Caudate nucleus (tissue), 63 donors: ENCODE measurements at places on chromosomes 1 and 21.

- DNase-seq = no peak
These were observed 2.2 kb downstream of the ZC3H12A start for GRCh38 chr1:37476460-37477197.

- no peak for DNase-seq
These were observed 7.7 kb downstream of the KANK4 start for GRCh38 chr1:62311473-62311943.

- no peak for DNase-seq
These were observed 642 bp downstream of the HCRTR1 start for GRCh38 chr1:31617916-31618746.

DNA sequence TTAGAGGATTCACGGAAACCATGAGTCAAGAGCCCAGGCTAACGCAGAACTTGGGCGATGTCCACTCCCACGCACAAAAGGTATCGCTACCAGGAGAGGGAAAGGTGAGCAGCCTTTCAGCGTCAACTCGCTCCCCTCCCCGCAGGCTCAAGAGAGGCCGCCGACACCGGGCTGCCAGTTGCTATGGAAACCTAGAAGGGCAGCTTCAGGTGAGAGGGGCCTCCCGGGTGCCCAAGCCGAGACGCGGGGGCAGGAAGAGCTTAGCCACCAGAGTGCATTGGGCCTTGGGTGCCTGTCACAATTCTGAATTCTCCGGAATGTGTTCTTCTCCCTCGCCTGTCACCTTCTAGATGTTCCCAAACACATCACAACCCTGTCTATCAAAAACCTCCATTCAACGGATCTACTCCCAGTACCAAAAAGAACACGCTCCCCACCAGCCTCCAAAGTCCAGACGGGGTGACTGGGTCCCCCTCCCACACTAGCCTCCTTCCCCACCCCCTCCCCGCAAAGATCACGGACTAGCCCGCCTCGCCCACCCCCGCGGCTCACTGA is 694 bp downstream of the MEAF6 start:
- DNase-seq = peak; percentile 10

- no peak for DNase-seq
These were observed 148.7 kb downstream of the PGBD5 start for GRCh38 chr1:230277201-230278025.

DNA sequence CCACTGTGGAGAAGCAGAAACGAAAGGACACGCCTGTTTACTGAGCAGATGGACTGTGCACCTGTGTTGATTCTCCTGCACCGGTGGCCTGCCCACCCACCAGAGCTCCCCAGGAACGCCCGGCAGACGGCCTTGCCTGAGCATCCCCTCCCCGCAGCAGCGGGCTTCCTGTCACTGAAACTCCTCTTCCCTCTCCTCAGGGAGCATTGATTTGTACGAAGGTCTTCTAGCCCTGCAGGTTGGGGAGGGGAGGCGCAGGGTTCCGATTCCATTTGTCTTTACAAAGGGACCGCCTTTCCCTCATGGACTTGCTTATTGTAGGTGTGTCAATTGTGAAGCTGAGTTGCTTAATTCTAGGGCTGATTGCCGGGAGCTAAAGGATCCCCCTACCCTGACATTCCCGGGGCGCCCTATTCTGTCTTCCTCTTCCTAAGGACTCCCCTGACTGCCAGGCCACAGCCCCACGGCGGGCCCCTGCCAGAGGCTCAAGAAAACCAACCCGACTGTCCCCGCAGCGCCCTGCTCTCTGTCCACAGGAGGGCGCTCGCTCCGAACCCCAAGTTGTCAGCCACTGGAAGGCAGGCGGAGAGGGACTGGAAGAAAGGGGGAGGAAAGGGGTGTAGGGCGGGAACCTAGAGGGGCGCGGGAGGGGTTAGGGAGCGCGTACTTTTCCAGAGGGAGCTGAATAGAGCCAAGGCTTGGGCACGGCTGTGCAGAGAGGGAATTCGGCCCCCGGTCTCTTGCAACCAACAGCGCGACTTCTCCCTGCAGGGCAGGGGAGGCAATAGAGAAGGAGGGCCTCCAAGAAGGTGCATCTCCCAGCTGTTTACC is 2.8 kb downstream of the S100A6 start:
- no peak for DNase-seq

DNA sequence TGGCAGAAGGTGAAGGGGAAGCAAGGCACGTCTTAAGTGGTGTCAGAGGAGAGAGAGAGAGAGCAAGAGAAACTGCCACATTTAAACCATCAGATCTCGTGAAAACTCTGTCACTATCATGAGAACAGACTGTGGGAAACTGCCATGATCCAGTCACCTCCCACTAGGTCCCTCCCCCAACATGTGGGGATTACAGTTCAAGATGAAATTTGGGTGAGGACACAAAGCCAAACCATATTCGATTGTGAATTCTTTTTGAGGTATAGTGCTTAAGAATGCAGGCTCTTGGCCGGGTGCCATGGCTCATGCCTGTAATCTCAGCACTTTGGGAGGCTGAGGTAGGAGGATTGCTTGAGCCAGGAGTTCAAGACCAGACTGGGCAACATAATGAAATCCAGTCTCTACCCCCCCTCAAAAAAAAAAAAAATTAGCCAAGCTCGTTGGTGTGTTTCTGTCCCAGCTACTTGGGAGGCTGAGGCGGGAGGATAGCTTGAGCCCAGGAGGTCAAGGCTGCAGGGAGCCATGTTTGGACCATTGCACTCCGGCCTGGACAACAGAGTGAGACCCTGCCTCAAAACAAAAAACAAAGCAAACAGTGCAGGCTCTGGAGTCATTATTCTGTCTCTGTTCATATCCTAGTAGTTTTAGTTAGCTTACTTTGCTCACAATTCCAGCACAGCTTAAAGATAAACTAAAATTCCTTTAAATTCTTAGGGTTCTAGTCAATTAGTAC is 6.0 kb downstream of the ZCCHC17 start:
- no peak for DNase-seq

- DNase-seq = no peak
These were observed 22.9 kb downstream of the MEF2D start for GRCh38 chr1:156477526-156478249.

DNA sequence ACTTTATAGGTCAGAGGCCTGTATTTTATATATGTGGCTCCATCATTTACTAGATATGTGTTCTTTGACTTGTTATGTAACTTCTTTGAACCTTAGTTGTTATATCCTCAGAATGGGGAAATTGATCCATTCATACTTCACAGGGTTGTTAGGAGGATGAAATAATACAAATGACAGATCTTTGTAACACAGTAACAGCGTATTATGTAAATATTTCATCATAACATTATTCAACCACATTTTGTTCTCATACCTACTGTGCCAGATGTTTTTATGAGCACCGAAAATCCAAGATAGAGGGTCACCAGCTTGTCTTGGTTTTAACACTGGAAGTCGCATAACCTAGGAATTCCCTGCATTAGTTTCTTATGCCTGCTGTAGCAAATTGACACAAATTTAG is 3.3 kb downstream of the SUCO start:
- DNase-seq = no peak

DNA sequence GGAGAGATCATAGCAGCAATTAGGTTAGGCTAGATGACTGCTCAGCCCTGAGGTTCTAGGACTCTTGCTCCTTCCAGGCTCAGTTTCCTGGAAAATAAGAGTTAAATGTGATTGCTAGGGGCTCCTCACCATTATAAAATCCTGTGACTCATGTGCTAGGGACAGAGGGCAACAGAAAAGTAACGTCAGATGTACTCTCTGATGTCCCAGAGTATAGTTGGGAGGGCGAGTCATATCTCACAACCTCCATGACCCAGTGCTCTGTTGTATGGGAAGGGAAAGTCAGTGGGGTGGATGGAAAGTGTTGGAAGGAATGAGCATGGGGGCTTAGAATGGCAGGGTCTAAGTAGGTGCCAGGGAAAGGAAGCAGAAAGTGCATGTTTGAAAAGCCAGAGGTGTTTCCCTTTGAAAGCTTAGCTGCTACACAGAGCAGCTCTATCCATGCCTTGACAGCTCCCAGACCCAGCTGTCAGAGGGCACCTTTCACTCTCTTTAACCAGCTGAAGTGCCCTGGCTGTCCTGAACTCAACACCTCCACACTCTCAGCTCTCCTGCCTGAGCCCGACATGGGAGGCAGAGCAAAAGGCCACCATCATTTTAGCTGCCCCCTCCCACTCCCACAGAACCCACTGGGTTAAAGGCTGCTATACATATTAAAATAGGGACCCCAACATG is 11.6 kb downstream of the GJA5 start:
- DNase-seq = no peak

- no peak for DNase-seq
These were observed 250.5 kb downstream of the C1orf94 start for GRCh38 chr1:34427170-34427569.

DNA sequence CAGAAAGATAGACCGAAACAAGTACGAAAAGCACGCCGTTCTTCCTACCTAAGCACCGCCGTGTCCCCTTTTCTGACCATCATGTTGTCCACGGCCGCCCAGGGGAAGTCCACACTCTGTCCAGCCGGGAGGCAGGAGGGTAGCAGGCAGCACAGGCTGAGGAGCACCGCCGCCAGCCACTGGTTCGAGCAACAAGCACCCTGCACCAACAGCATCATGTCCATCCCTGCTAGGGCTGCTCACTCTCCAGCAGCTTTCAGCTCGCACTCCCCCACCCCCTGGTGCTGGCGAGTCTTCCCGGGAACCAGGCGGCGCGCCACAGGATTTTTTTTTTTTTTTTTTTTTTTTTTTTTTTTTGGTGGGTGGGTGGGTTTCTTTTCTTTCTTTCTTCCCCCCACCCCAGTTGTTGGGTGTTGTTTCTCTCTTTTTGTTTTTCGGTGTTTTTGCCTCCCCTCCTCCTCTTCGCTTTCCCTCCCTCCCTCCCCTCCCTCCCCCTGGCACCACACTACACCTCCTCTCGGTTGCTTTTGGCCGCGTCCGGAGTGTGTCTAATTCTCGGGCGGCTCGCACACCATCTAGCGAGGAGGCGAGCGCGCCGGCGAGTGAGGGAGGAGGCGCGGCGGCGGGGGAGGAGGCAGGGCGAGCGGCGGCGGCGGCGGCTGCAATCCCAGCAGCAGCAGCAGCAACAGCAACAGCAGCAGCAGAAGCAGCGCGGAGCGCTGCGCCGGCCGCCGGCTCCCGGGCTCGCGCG is at the start of gene NEGR1:
Gene NEGR1 (minus strand): TSS at position 269 of the 751 bp plus-strand sequence.
- peak; percentile 82 for DNase-seq

- no peak for DNase-seq
These were observed 37.5 kb upstream of the QSOX1 start for GRCh38 chr1:180116964-180117763.

- no peak for DNase-seq
These were observed 21.0 kb upstream of the ARTN start for GRCh38 chr1:43912607-43913006.

DNA sequence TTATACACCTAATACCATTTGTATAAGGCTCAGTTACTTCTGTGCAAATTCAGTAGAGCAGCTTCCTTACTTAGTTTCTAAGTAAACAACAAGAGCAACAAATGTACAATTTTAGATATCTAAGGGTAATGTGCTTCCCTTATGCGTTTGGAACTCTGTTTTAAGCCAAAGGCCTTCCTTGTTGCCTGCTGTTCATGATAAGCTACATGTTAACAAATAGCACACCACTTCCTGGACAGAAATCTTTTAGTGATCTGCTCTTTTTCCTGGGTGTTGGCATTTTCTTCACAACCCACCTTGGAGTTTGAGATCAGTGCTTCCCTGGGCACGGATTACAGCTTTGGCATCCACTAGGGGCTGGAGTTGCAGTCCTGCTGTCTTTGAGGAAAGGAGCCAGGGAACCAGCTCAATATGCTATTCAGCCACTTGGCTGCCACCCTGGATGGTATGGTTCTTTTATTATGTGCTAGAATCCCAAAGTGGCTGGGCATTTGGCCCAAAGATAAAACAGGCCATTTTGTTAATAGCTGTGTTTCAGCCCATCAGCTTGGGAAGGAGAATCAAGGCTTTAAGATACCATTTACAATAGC is 55.6 kb upstream of the ADAR start:
- DNase-seq = no peak

DNA sequence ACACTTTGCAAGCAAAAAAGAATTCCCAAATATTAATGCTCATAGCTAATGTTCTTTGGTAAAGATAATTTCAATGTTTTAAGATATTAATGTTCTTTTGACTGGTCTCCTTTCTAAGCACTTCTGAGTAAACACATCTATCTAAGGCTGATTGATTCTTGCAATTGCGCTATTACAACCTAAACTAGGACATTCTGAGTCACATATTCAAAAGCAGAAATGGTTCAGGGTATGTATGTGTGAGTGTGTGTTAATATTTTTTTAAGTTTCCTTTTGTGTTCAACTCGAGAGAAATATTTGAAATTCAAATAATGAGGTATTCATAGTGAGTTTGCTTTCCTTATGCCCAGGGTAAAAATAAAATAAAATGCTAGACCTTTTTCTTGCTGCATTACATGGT is 203.6 kb upstream of the GRIK3 start:
- DNase-seq = no peak

DNA sequence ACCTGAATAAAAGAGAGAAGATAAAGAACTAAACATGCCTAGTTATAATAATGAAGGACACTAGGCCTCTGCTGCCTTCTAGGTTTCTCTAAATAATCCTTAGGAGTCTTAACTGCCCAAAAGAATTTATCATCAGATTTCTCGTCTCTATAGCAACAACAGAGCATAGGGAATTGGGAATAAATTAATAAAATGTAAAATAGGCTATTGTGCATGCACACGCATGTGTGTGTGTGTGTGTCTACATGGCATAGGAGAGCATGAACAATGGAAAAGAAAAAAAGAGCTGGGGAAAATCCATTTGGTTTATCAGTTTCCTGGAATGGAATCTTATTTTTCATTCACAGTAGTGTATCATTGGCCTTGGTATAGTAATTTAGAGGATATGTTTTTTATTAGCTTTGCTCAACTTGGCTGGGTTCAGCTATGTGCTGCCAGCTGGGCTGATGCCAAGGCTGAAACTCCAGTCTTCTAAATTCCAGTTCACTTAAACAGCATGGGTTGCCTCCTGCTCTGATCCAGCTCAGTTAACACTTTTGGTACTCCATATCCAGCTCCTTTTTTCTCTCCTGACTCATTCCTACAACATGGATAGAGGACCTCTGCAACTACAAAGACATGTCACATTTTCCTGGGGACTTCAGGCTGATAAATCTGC is 80.6 kb upstream of the SLFNL1 start:
- peak; percentile 7 for DNase-seq

- DNase-seq = no peak
These were observed 650.0 kb downstream of the SMYD3 start for GRCh38 chr1:245856944-245857531.

DNA sequence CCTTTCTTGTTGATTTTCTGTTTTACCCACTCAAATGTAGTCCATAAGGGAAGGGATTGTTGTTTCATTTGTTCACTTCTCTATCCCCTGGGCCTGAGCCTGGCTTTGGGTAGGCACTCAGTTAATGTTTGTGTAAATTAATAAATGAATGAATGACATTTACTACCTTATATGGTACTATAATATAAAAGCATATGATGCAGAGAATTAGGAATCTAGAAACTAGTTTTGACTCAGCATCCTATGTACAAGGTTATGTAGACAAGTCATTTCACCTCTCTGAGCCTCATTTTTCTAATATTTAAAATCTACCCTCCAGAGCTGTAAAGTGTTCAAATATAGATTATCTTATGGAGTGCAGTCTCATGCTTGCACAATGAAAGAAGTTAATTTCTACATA is 68.9 kb upstream of the S1PR1 start:
- no peak for DNase-seq
